Suppressor macrophage (primary cell): ENCODE measurements at places on chromosomes 2 and 18.

DNA sequence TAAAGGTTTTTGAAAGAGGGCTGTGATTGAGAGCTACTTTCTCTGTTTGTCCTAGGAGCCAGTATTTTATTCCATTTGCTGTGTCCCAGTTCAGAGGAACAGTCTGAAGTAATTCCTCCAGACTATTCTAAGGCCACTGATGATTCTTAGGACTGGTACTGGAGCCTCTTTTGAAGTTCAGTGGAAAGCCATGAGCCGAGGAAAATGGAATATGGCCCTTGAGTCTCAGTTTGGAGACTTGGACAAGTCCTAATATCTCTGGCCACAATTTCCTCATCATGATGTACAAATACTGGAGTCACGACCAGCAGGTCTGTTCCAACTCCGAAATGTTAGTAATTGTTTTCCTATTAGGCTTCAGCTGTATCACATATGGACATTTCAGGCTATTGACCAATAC, 7.1 kb upstream of the COLEC12 start:
- DNase-seq, result no peak

GRCh38 chr18:49591775-49592174, 29.9 kb downstream of the LIPG start:
- DNase-seq, result no peak

DNA sequence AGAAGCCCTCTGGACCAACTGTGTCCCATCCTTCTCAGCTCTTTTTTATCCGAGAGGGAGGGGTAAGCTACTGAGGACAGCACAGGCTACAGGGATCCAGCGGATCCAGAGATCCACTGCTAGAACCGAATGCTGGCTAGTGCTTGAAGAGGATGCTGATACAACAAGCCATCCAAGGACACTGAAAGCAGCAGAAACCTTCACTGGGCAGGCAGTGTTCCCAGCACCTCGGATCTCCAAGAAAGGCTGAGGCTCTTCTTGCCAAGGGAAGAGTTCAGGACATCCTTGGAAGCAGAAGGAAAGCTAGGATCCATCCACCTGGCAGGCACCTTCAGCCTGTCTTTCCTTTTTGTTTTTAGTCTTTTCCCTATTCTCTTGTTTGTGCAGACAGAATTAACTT, 13.2 kb upstream of the FHOD3 start:
- DNase-seq, result no peak

DNA sequence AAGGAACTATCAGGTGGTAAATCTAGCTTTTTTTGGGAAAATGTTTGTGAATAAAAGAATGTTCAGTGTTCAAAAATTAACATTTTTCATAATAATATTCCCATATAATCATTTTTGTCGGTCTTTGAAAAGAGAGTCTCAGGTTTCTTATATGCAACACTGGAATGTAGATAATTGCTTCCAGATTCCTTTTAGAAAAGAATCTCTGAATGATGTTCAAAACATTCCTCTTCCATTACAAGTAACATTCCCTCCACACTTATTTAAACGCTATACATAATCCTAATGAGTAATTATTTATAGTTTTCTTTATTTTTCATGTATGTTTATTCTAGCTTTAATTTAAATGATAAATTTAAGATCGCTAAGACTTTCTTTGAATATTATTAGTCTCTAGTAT, 7.0 kb downstream of the ZSWIM2 start:
- DNase-seq, result no peak

GRCh38 chr2:215862351-215862771, 151.0 kb downstream of the MREG start:
- no peak for DNase-seq

- DNase-seq, result peak; percentile 75
Measured at GRCh38 chr2:201260302-201260800, at the start of gene CASP8. Gene CASP8 (plus strand): TSS chr2:201260536. CDS start chr2:201266487, 5,951 bp downstream.

- no peak for DNase-seq
Measured at GRCh38 chr18:44320619-44321460, 359.8 kb upstream of the SETBP1 start.

DNA sequence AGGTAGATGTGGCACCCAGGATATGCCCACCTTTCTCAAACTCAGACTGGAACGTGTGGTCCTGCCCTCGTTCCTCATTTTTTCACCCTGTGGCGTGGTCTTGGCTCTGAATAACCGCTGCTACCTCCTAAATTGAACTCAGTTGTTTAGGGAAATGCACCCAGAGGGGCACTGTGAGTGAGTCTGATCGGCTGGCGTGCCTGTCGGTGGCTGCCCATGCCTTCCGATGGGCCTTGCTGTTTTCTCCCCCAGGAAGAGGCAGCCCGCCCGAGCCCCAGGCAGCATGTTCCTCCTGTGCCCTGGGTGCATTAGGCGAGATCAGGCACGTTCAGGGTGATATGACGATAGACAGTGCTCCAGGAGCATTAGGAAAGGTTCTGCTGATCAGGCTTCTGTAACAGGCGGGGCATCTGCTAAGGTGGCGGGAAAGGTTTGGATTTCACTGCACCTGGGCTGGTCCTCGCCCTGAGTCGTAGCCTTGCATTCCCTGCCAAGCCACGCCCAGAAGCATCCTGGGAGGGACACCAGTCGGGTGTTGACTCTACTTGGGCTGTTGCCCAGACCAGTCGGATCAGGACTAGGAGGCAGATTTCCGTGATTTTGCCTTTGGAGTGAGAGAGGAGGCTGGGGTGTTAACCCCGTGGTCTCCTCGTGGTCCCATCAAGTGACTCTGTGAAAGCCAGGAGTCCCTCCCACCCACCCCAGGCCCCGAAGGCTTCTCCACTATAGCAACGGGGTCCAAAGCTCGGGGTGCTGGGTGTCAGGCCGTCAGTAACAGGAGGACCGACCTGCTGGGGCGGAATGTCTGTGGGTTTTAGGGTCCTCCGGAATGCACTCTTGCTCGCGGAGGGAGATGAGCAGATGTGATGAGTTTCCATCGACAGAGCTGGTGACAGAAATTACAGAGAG, 75.1 kb downstream of the SH3BP4 start:
- DNase-seq, result no peak

- DNase-seq, result no peak
Measured at GRCh38 chr2:212897296-212897695, 254.1 kb downstream of the IKZF2 start.

- DNase-seq, result peak; percentile 30
Measured at GRCh38 chr2:102186791-102187495, at the start of gene IL1RL2. Gene IL1RL2 (plus strand): TSS chr2:102187023. CDS start chr2:102187868, 845 bp downstream.

- DNase-seq, result no peak
Measured at GRCh38 chr18:23194155-23194996, 59.1 kb downstream of the CABLES1 start.

- DNase-seq, result peak; percentile 38
Measured at GRCh38 chr2:99648178-99648844, 158.5 kb upstream of the REV1 start.

GRCh38 chr18:6719910-6720683, 9.4 kb upstream of the ARHGAP28 start:
- no peak for DNase-seq

GRCh38 chr2:223488814-223489213, 113.3 kb downstream of the SCG2 start:
- no peak for DNase-seq

GRCh38 chr2:54122939-54123338, 7.5 kb downstream of the ACYP2 start:
- no peak for DNase-seq

- DNase-seq, result peak; percentile 39
Measured at GRCh38 chr2:127525691-127526131, 578 bp downstream of the IWS1 start.

GRCh38 chr18:36095936-36096519, 28.7 kb upstream of the RPRD1A start:
- DNase-seq, result peak; percentile 62

DNA sequence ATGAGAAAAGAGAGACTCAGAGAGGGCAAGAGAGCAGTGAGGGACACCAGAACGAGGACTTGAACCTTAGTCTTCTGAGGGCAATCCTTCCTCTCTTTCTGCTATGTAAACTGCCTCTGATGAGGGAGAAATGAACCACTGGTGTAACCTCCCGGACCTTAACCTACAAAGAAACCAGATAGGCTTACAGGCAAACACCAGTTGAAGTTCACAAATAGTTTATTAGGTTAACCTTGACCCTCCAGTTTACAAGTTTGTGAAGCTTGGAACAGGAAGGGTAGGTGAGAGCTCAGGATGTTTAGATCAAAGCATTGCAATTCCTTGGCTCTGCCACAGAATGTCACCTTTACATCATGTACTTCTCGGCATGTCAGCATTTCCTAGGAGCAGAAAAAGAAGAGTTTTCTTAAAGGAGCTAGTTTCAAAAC, 486.4 kb upstream of the SPRED2 start:
- no peak for DNase-seq

- no peak for DNase-seq
Measured at GRCh38 chr18:73462092-73462491, 594.3 kb upstream of the NETO1 start.

- DNase-seq, result no peak
Measured at GRCh38 chr2:197878792-197879191, 74.4 kb downstream of the PLCL1 start.

DNA sequence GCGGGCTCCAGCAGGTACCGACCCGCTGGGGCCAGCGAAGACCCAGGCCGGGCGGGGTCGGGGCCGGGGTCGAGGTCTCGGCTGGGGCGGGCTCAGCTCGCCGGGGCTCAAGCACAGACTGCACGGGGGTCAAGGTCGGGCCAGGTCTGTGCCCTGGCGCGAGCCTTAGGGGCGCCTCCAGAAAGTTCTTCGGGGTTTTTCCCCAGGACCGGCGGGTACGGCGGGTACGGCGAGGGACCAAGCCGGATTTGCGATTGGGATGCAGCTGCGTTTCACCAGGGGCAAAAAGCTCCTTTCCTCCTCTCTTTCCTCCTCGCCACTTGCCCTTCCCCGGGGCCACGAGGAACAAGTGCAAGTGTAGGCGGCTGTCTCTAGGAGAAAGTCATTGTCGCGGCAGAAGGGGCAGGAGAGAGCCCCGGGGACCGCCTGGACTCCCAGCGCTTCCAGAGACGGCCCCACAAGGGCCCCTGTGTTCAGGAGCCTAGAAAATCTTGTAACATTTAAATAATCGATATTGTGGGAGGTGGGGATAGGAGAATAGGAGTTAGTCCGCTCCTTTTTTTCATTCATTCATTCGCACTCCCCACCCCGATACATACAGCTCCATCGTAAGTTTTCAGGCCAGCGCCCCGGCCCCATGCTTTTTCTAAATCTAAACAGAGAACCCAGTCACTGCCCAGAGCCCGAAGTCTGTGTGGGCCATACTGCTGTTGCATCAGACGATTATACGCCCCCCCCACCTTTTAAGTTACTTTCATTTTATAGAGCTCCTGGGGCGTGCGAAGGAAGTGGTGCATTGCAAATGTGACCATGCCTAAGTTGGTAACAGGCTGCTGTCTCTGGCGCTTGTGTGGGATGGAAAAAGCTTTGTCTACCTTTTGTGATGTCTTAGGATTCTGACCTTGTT, 679 bp downstream of the PMAIP1 start:
- peak; percentile 80 for DNase-seq

GRCh38 chr18:13443552-13443951, 225.0 kb downstream of the LDLRAD4 start:
- DNase-seq, result no peak

GRCh38 chr2:147204102-147204501, 640.7 kb upstream of the ACVR2A start:
- DNase-seq, result no peak

DNA sequence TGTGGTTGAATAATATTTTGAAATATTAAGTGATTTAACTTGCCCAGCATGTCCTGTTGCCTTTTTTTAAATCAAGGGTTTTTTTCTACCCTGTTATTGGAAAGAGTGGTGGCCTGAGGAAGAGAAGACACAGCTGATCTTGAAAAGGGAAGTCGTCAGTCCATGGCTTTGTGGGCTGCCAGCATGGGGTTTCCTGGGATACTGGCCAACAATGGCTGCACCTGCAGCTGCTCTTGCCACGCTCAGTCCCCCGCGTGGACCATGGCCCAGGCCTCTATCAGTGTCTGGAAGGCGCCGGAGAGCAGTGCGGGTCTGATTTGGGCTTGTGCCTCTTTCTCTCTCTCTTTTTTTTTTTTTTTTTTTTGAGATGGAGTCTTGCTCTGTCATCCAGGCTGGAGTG, 99.3 kb downstream of the ASB1 start:
- DNase-seq, result no peak

DNA sequence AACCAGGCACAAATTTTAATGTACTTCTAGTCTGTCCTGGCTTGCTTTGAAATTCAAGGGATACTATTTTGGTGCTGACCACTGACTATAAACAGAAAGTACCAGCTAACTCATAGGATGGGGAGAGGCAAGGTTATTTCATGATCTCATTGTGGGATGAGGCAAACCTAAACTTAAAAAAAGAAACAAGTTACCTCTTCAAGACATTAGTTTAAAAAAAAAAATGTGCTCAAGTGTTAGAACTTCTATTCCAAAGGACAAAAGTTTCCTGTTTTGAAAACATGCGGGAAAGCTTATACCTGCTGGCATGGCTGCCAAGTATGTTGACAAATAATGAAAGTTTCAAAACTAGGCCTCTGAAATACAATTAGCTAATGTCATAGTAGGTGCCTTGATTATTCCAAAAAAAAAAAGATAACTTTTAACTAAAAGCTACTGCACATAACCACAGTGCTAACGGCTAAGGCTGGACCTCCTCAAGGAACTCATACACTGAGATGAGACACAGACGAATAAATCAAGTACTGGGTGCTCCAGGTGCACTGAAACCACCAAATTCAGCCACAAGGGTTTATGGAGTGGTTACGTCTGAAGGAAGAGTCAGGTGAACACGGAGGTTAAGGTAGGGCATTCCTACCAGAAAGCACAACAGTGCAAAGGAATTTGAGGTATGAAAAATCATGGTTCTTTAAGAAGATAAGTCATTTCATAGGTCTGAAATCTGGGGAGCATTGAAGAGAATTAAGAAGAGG, 38.1 kb downstream of the TMEM131 start:
- DNase-seq, result no peak

GRCh38 chr2:12293874-12294273, 422.9 kb upstream of the TRIB2 start:
- DNase-seq, result no peak

- DNase-seq, result no peak
Measured at GRCh38 chr2:55951533-55951932, 28.0 kb upstream of the EFEMP1 start.

DNA sequence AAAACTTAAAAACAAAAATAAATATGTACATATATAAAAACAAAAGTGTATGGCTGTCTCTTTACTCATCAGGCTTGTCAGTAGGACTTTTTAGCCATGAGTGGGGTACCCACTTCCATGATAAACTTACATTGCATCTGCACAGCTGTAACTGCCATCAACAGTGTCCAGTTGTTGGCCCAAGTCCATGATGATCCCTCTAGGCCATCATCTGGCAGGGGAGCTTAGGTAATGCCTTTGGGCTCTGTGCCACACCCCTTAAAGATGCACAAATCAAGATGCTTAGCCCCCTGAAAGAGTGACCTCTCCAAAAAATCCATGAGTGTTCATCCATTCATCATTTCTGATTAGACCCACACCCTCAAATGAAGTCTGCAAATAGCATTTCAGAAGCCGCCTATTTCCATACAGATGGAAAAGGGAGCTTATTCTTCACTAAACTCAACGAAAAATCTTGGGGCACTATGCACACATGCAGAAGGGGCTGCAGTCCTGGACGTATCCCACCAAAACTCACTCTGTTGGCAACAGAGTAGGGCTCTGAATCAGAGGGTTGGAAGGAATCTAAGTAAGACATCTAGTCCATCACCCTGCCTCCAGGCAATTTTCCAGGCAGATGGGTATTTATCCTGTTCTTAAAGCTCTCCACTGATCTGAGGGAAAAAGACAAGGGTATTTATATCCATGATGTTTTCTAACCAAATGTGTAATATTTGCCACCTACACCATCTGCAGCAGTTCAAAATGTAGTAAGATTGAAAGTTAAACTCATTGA, 691.0 kb downstream of the ZEB2 start:
- DNase-seq, result no peak
